ENCODE measurements at places on chromosomes 3 and 15.

DNA sequence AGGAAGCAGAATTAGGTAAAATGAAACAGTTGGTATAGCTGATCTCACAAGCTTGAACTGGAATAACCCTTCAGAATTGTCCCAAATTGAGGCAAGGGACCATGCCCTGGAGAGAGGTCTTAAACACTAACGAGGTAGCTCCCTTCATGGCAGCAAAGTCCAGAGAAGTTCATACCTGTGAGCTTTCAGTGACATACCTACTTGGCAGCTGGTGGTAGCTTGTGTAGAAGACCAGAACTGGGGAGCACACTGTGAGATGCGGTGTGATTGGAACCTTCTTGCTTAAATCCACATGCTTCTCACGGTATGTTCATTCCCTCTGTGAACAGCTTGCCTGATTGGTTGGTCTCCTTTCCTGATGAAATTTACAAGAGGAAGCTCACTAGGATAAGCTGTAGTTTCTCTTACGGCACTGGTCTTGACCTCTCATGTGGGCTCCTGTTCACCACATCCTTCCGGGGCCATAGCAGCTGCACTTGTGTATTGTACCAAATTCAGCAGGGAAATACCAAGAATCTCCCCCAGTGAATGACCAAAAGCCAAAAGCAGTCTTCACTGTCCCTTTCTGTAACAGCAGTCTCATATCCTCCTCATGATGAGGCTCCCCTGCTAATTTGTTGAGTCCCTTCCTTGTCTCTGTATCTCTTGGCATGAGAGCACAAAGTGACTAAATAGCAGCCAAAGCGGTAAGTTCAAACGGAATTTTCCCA lies 483.7 kb upstream of the FRG2C start:
- no peak for DNase-seq

DNA sequence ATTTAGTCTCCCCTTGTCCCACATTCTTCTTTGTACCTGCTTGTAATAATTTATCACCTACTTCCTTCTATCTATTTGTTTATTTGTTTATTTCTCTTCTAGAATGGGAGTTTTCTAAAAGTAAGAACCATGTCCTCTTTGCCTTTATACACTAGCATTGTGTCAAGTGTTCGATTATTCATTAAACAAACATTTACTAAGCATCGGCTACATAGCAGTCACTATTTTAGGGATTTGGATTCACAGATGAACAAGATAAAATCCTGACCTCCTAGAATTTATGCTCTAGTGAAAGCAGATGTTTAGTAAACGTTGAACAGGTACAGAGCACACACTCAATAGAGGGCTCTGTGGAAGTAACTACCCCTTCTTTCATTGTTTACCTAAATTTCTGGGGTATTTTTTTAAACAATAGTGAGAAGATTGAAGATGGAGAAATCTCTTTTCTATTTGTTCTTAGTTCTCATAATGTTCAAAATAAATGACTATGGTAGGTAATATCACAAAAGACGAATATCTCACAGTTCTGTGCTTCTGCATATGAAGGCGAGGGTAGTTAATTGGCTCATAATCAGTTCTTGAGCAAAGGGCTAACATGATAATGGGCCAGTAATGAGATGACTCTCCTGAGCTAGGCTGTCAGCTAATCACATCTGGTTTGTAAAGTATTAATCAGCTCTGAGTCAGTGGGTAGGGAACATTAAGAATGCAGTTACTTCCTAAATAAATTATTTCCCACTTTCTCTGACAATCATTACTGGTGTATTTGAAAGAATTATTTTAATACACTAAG lies 111.9 kb downstream of the SLC9A9 start:
- no peak for DNase-seq

- no peak for DNase-seq
Observed at GRCh38 chr15:87578776-87579175, 677.8 kb downstream of the NTRK3 start.

DNA sequence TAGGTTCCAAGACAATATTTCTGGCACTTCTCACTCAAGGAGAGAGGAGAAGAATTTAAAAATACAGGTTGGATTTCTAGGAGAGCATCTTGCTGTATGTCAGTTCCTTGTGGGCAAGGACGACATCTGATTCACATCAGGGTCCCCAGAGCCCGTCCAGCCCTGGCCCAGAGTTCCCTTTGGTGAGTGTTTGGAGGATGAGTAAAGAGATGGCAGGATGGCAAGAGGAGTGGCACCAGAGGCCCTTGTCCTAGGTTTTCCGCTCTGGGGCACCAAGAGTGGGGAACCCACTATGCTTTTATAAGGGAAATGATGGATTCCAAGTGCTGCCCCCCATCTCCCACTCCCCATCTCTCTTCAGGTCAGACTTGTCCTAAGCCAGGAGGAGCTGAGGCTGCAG lies 181.8 kb downstream of the TBC1D2B start:
- no peak for DNase-seq

DNA sequence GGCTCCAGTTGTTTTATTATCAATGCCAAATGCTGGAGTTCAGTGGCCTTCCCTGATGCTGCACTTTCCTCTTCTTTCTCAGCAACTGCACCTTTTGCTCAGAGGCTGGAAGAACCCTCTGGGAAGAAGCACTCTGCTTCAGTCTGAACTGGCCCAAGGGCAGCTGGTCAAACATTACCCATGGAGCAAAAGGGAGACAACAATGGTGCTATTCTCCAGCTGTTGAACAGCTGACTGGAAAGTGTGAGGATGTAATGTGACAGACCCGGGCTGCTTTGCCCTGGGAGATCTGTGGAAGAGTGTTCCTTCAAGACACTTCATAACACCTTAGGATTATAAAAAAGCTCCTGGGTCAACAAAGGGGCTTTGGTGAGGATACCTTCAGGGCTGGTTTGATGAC lies 84.9 kb downstream of the EPHB1 start:
- no peak for DNase-seq

- no peak for DNase-seq
Observed at GRCh38 chr3:123590685-123591450, 6.0 kb upstream of the HACD2 start.

DNA sequence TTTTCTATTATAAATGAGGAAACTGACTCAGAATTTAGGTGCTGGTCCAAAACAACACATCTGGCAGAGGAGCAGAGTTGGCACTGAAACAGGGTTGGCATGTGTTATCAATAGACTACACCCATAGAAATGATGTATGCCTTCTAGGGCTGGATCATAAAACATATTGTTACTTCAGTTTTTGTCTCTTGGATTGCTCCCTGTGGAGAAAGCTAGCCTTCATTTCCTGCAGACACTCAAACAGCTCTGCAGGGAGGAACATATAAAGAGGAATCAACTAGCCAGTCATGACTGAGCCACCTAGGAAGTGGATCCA lies 507 bp upstream of the MRPL3 start:
- DNase-seq = no peak

DNA sequence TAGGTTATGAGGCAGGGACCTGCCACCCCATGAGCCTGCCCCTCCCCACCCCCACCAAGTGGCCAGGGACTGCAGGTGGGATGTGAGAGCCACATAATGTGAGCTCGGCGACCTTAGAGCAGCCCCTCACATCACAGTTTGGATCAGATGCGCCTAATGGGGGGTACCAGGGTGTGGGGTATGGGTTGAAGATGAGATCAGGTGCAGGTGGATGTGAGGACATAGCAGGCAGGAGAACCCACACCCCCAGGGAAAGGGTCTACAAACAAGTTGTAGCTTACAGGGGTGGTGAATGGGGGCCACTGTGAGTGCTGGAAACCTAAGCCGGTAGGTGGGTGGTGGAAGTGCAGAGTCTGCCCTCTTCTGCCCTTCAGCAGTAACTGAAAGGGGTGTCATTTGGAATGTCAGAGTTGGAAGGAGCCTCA lies 94.0 kb downstream of the CORO2B start:
- peak; percentile 83 for DNase-seq

DNA sequence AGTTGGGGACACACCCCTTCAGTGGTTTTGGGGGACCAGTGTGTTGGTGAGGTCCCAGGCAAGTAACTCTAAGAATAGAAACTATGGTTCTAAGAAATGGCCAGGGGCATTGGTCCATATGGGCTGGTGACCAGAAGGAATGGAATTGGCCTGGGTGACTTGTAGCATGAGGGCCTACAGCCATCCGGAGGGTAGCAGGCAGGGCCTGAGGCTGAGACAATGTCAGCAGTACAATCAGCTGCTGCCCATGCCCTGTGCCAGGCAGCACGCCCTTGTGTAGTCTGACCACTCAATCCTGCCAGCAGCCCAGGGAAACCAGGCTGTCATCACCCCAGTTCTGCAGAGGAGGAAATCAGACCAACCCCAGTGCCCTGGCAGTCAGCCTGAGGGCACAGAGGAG lies 100.6 kb downstream of the DNAJB8 start:
- DNase-seq = no peak

GRCh38 chr3:16056217-16056616 lies 118.3 kb upstream of the GALNT15 start:
- DNase-seq = no peak

GRCh38 chr15:94346282-94346681 lies 114.9 kb downstream of the MCTP2 start:
- DNase-seq = no peak

- no peak for DNase-seq
Observed at GRCh38 chr3:101814835-101815234, 34.5 kb upstream of the NFKBIZ start.

GRCh38 chr3:16484216-16484615 lies 29.3 kb downstream of the RFTN1 start:
- no peak for DNase-seq

DNA sequence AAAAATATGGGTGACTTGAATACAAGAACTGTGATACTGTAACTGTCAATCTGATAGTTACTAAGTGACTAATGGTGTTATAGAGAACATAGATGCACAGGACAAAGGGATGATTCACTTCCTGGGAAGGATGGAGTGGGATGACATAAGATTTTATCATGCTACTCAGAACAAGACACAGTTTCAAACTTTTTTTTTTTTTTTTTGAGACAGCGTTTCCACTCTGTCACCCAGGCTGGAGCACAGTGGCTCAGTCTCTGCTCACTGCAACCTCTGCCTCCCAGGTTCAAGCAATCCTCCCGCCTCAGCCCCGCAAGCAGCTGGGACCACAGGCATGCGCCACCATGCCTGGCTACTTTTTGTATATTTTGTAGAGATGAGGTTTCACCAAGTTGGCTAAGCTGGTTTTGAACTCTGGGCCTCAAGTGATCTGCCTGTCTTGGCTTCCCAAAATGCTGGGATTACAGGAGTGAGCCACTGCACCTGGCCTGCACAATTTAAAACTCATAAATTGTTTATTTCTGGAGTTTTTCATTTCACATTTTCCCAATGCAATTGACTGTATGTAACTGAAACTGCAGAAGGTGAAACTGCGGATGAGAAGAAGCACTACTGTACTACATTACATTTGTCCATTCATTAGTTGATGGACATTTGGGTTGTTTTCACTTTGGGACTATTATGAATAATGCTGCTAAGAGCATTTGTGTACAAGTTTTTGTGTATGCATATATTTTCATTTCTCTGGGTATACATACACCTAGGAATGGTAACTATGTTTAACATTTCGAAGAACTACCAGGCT lies 40.6 kb downstream of the ADIPOQ start:
- DNase-seq = no peak

DNA sequence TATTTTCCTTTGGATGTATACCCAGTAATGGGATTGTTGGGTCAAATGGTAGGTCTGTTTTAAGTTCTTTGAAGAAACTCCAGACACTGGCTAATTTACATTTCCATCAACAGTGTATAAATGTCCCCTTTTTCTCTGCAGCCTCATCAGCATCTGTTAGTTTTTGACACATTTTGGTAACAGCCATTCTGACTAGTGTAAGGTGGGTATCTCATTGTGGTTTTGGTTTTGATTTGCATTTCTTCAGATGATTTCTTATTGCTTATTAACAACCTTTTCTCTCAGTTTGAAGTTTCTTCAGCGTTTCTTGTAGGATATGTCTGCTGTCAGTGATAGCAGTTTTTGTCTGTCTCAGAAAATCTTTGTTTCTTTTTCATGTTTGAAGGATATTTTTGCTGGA lies 15.4 kb downstream of the GALK2 start:
- no peak for DNase-seq

- DNase-seq = no peak
Observed at GRCh38 chr3:114839476-114839875, 307.6 kb downstream of the ZBTB20 start.

All from posterior cingulate gyrus (tissue), 11 donors.